ENCODE measurements at places on chromosomes 1 and 21.

GRCh38 chr21:45376459-45377324 lies 28.3 kb upstream of the COL18A1 start:
- no peak for DNase-seq

DNA sequence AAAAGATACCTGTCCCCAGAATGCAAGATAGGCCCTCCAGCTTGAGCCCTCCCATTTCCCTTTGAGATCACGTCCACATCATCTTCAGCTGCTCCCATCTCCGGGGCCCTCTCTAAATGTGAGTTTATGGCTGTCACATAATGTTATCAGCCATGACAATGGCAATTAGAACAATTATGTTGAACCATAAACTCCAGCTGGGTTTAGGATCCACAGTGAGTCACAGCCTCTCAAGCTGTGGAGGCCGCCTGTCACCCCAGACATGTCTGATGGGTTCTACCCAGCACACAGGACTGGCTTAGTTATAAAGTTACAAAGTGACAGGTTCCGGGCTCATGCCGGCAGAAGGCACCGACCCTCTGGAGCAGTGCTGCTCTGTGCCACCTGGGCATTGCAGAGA lies 597.3 kb downstream of the PTPRU start:
- no peak for DNase-seq

GRCh38 chr1:75548721-75549480 lies 62.0 kb downstream of the SLC44A5 start:
- no peak for DNase-seq

- no peak for DNase-seq
Measured at GRCh38 chr1:17596186-17596585, 56.7 kb downstream of the ARHGEF10L start.

DNA sequence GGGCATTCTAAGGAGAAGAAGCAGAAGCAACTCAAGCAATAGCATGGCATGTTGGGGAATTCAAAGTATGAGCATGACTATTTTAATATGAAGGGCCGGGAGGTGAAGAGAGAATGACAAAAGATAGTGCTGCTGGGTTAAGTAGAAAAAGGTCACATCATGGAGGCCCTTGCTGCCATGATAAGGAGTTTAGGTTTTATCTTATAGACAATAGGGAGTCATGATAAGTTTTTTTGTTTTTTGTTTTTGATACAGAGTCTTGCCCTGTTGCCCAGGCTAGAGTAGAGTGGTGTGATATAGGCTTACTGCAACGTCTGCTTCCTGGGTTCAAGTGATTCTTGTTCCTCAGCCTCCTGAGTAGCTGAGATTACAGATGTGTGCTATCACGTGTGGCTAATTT lies 3.1 kb downstream of the BNIPL start:
- no peak for DNase-seq

DNA sequence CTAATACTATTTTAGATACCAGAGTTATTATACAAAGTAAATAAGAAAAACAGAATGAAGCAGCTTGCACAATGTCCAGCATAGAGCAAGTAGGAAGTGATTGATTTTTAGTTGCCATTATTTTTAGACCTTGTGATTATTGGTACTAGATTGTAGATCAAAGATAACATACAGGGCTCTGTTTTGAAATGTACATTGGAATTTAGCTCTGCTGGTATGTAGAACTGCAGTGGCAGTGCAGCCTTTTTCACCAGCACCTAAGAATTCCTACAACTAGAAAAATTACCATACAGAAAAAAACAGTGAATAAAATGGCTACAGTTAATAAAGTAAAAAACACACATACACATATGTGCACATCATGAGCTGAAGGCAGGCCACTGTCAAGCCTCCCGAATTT lies 32.2 kb upstream of the ABCA4 start:
- DNase-seq = no peak

DNA sequence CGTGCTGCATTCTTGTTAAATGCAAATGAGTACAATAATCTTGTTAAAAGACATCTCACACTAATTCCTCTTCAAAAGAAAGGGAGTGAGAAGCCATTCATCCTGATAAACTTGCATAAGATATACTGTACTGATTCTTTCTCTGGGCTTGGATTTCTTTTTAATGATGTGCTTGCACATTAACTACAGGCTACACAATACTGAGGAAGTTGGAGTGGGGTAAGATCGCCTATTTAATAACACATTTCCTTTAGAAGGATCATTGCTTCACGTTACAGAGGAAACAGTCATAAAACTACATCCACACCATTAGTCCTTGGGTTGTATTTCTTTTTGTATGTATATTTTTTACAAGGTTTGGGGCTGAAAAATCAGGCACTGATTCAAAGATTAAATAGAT lies 36.6 kb downstream of the NRIP1 start:
- no peak for DNase-seq

GRCh38 chr1:215043401-215043800 lies 39.1 kb upstream of the KCNK2 start:
- no peak for DNase-seq

- no peak for DNase-seq
Measured at GRCh38 chr1:228315945-228316588, 90.6 kb downstream of the TRIM11 start.

DNA sequence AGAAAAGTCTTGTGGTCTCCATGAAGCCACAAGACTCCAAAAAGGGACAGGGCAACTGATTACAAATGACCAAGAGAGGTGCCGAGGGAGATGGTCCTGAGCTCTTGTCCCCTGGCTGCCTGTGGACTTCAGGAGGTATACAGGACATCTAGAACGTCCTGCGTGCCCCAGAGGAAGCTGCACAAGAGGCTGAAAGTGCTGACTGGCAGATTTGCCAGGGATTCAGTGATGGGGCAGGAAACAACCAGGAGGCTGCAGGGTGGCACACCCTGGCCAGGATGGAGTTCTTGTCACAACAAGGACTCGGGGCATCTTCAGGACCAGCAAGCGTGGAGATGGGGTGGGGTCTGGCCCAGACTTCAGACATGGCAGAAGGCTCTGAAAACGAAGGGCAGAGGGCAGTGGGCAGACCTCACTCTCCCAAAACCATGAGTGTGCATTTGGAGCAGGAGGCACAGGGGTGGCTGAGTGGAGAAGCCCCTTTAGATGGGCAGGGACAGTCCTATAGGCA lies 13.4 kb upstream of the PKP1 start:
- no peak for DNase-seq
